Kidney tubule cell (primary cell): ENCODE measurements at places on chromosomes 12 and 14.
A peak's percentile ranks its signal among the peaks of the same experiment; 100 is the strongest.

GRCh38 chr12:2654311-2654710, 140.5 kb upstream of the FKBP4 start:
- DNase-seq: no peak

GRCh38 chr14:65040666-65041433, 54.2 kb downstream of the FNTB start:
- DNase-seq: no peak

DNA sequence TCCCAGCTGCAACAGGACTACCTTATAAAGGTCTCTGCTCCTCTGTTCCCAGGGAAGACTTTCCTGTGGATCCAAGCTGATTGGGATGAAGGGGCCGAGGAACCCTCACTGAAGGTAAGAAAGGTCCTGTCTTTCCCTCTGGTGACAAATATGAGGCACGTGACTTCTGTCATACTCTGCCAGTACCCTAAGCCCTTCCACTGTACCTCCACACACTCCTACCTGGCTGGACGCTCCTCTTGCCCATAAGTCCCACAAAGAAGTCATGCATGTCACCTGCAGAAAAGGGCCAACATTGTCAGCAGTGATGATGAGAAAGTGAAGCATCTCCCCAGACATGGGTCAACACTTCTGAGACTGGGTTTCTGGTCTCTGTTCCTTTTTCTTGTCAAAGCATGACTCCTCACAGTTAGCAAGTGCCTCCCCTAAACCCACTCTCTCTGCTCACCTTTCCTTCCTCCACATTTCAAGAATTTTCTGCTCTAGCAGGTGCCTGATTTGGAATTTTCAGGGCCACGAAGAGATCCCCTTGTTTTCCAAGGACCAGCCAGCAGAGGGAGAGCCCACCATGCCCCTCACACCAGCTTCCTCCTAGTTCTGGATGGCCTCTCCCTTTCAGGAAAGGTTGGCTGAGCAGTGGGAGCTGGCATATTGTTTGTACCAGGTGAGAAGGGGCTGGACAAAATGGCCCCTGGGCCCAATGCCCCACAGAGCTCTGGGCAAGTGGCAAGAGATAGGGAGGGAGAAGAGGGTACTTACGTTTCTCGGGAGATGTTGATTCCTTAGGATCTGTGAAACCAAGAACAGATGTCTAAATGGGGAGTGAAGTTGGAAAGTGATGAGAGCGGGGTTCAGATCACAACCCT, 3.5 kb downstream of the TAC3 start:
- DNase-seq: no peak

- no peak for DNase-seq
Measured at GRCh38 chr12:69247268-69248018, 8.1 kb downstream of the CPSF6 start.

DNA sequence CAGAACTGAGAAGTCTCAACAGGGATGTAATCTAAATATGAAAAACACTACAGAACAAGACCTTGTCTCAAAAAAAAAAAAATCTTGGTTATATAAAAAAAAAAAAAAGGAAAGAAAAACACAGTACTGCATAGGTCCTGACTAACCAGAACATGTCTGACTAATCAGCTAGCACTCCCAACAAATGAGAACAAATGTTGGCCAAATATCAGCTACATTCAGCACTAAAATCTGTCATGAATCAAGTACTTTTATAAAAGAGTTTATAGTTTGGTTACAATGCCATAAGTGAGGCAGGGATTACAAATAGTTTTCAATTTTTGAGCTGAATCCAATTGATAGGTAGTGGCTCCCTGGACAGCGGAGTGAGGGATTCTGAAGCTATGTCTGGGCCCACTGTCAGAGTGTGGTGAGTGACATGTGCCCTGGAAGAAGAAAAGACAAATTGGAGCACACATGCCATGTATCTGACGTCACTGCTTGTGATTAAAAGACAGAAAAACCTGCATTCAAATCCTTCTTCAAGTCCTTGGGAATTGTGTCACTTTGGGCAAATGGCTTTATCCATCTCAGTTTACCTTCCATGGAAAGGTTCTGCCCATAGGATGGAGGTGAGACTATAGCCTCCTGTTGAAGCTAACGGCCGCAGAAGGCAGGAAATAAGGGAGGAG, 5.6 kb upstream of the FAM234B start:
- peak; percentile 13 for DNase-seq

- no peak for DNase-seq
Measured at GRCh38 chr14:85150166-85150565, 379.8 kb upstream of the FLRT2 start.

DNA sequence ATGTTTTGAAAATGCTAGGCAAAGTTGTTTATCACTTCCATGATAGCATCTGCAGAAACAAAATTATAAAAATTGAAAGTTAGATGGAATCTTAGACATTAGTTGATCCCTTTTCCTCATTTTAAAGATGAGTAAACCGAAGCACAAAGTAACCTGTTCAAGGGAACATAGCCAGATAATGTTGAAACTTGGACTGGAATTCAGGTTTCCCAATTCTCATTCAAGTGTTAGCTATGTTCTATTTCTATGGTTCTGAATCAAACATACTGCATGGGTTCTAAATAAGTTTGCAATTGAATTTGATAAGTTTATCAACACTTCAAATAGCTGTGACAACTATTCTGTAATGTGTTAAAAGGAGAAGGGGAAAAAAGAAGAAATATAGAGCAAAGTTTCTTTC, 122.4 kb upstream of the SOX5 start:
- DNase-seq: no peak

DNA sequence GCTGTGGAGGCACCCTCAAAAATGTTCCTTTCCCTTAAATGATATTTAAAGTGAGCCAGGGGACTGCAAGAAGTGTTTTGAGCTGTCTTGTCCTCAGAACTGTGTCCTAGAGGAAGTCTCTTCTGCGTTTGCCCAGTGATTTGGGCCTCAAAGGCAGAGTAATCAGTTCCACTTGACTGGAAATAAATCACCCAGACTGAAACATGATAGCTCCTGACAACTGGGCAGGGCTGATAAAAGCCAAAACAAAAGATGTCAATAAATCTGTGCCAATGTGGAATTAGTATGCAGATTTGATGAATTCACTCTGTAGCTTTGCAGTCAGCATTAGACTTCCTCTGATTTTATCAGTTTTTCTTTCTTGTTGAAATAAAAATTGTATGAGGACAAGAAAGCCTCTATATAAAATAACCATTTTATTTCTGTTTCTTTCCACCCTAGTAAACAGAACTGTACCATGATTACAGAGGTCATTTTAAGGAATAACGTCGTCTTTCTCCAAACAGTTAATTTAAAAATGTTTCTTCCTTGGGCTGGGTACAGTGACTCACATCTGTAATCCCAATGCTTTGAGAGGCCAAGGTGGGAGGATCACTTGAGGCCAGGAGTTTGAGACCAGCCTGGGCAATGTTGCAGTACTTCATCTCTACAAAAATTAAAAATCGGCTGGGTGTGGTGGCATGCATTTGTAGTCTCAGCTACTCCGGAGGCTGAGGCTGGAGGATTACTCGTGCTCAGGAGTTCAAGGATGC, 180.8 kb downstream of the ERC1 start:
- peak; percentile 44 for DNase-seq
